Stimulated activated CD4-positive, alpha-beta T cell treated with anti-CD3 and anti-CD28 coated beads, Interleukin-1b, Interleukin-23, amount 100 ng/mL, for 4 hours (primary cell): ENCODE measurements at places on chromosomes 3 and 15.

DNA sequence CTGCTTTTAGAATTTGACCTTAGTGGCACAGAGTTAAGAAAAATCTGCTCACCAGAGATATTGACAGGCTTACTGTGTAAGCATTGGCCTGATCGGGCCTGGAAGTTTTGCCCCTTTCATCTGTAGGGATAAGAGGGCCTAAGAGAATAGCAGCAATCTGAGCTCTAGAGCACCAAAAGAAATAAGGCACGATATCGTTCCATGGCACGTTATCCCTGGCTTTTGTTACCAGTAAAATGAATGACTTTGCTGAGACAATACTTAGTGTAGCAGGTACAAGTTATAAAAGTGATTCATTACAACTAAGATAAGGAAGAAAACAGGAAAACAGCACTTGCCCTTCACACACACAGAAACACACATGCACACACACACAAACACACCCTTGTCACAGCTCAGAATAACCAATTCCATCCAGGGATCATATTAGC is 5.0 kb downstream of the THBS1 start:
- no peak for DNase-seq

GRCh38 chr3:14267976-14268375 is 89.4 kb downstream of the LSM3 start:
- no peak for DNase-seq

DNA sequence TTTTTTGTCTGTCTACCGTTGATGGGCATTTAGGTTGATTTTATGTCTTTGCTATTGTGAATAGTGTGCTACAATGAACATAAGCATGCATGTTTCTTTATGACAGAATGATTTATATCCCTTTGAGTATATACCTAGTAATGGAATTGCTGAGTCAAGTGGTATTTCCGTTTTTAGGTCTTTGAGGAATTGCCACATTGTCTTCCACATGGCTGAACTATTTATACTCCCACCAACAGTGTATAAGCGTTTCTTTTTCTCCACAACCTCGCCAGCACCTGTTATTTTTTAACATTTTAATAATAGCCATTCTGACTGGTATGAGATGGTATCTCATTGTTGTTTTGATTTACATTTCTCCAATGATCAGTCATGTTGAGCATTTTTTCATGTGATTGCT is 89.6 kb upstream of the GALNT15 start:
- DNase-seq, result no peak

DNA sequence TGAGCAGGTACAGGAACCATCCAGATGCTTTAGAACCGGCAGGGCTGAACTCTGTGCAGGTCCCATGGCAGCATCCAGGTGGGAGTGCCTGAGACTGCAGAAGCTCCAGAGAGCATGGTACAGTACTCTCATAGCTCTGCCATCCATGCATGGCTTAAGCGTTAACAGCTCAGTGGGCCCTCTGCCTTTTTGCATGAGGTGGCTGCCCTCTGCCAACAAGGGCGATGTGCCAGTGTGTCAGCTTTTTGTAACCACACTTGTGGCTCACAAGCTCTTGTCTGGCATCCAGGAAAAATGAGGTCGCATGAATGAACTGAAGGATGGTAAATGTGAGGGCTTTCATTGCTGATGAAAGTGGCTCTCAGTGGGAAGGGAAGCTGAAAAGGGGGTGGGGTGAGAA is 950.1 kb downstream of the DIPK2A start:
- no peak for DNase-seq

- no peak for DNase-seq
These were observed 54.1 kb upstream of the PPIB start for GRCh38 chr15:64216730-64217428.

DNA sequence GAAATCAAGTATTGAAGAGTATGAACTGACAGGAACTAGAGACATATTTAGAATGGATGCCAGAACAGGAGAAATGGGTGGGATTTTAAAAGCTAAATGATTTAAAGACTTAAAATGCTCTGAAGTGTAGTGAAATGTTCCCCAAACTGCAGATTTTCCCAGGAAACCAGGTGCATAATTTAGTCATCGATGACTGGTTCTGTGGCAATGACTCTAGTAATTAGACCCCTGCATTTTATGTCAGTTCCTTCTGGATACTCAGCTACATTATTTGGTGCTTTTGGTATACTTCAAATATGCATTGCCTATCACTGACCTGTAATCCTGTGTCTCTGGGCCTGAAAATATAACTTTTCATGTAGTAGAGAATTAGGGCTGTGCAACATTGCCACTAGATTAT is 16.8 kb downstream of the AGTR1 start:
- DNase-seq, result no peak

DNA sequence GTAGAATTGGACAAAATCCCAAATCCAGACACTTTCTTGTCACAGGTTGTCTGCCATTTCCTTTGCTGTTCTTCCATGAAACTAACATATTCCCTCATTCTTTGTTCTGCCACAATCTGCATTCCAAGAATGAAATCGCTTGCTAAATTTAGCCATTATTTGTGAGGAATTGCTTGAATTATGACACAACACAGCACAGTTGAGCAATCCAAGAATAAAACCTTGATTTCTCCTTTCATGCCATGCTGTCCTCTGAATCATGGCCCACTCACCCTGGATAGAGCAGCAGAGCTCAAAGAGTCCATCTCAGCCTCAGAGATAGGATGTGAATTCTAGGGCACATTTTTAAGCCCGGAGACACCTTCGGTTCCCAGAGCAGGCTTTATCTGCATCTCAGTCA is 35.2 kb upstream of the GREM1 start:
- no peak for DNase-seq

- DNase-seq, result no peak
These were observed 13.3 kb upstream of the PPP1R2 start for GRCh38 chr3:195556390-195556789.

DNA sequence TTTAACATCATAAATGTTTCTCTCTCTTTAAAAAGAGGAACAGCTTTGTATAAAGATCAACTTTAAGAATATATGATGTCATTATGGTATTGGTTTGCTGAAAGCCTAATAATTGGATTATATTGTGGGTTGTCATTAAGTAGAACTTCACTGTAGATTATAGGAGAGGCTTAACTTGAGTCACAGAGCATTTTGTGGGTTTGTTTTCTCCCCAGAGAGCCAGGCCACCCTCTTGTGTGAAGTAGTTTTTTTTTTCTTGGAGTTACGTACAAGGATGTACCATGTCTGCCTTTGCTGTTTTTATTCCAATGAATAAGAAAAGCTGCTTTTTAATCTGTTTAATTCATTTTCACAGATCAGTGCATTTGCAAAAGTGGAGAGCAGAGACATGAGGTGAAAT is 354.8 kb upstream of the TBL1XR1 start:
- no peak for DNase-seq

- no peak for DNase-seq
These were observed 9.2 kb upstream of the DCUN1D1 start for GRCh38 chr3:182989566-182989965.

DNA sequence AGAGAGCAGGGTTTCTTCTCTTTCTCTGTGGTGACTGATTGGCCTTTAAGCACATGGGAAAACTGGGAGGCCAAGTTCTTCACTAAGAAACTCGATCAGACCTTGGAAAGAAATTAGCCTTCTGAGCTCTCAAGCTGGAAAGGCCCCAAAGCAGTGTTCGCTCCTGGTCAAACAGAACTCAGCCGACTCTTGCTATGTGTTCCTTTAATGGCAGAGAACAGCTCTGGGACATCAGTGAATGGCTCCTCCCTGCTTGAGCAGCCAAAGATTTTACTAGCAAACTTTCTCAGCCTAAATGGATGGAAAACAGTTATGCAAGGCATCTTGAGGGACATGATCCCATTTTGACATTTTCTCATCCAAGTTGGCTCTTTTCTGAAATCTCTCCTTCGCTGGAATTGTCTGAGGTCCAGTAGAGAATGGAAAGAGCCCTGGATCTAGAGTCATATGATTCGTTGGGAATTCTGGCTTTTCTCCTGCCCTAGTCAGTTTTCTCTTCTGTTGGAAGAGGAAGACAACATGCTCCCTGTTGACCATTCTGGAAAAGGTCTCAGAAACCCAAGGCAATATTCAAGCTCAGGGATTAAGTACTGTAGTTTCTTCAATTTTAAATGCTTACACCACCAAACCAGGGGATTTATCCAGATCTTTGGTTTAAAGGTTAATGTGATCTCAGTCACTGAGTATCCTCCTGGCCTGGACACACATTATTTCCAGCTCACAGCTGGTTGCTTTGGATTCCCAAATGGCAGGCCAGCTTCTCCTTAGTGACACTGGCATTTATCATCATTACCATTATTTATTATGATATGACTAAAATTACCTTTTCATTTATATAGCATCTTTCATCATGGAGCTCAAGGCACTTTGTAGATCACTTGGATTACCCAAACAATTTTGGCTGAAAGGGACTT is 319.6 kb downstream of the AGBL1 start:
- DNase-seq, result no peak
